ENCODE measurements at places on chromosomes 11 and 22.

- no peak for DNase-seq
Measured at GRCh38 chr22:22085702-22086500, 103.3 kb upstream of the TOP3B start.

- no peak for DNase-seq
Measured at GRCh38 chr11:120034881-120035630, 102.9 kb downstream of the TRIM29 start.

DNA sequence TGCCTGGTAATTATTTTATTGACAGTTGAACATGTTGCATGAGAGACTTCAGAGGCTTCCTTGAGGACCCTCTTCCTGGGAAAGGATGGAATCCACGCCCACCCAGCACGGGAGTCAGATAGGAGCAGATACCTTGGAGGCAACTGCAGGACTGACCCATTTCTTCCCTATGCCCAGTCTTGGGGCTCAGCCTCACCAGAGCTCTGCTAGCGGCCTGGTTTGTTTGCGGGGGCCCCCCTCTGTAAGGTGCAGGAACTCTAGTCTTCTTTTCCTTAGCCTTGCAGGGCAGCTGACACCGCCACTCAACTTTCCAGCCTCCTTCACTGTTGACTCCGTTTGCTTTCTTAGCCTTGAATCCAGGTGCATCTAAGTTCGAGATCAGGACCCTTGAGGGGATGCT lies 1032.8 kb downstream of the BRD1 start:
- DNase-seq, result no peak

- DNase-seq, result no peak
Measured at GRCh38 chr11:86990515-86990914, 35.3 kb upstream of the FZD4 start.

DNA sequence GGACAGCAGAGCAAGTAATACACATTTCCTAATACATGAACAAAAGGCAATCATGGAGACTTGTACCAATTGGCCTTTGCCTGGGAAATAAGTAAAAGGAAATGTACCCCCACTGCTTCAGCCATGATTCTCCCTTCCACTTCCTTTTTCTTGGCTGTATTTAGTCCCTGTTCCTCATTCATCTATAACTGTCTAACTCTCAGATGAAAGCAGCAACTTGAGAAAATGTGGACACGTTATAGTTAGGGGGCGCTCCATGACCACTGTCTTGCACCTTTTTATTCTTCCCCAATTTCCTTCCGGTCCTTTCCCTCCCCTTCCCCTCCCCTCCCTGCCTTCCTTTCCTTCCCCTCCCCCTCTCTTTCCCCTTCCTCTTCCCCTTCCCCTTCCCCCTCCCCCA lies 61.3 kb upstream of the BARX2 start:
- no peak for DNase-seq

DNA sequence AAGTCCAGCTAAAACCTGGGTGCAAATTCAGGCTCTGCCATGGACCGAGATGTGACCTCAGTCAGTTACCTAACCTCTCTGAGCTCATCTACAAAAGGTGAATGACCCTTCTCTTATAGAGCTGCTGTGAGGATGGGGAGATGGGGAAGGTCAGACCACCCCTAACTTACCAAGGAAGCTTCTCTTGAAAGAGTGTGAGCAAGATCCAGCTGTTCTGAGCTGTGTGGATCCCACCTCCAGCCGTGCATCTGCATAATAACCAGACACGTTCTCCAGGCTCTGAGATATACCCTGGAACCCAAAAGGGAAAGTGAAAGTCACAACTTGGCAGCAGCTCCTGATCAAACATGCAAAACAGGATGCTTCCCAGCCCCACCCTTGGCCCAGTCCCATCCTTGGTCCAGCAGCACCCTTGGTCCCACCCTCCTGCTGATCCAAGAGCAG lies at the start of gene APOL3:
TSS of gene APOL3 (minus strand) at position 257 of the 444 bp plus-strand sequence. CDS start 11,700 bp downstream, outside the sequence.
- no peak for DNase-seq

DNA sequence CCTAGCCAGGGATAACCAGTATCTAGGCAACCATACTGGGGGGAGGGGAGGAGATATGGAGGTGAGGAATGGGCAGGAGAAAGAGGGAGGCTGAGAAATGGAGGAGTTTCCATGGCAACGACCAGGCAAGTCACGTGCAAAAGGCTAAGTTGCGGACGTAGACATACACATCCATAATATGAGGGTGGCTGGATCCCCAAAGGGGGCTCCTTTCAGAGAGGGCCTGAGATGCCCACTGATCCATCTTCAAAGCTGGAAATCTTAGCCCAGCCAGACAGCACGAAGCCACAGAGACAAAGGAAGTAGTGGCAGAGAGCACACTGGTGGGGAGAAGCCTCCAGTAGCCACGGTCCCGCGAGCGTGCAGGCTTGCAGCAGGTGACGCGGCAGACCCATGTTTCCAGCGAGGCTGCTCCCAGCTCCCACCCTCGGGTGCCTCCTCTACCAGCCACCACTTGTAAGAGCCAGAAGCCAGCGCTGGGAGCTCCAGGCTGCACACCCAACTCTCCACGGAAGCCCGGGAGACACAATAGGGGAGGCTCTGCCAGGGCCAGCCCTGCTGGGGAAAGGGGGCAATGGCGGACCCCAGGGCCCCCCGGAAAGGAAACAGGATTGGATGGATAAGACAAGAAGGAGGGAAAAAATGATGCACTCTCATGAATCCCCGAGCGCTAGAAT lies 938 bp downstream of the FXYD6 start:
- DNase-seq, result no peak

- DNase-seq, result no peak
Measured at GRCh38 chr11:9136741-9137140, 45.3 kb upstream of the SCUBE2 start.

DNA sequence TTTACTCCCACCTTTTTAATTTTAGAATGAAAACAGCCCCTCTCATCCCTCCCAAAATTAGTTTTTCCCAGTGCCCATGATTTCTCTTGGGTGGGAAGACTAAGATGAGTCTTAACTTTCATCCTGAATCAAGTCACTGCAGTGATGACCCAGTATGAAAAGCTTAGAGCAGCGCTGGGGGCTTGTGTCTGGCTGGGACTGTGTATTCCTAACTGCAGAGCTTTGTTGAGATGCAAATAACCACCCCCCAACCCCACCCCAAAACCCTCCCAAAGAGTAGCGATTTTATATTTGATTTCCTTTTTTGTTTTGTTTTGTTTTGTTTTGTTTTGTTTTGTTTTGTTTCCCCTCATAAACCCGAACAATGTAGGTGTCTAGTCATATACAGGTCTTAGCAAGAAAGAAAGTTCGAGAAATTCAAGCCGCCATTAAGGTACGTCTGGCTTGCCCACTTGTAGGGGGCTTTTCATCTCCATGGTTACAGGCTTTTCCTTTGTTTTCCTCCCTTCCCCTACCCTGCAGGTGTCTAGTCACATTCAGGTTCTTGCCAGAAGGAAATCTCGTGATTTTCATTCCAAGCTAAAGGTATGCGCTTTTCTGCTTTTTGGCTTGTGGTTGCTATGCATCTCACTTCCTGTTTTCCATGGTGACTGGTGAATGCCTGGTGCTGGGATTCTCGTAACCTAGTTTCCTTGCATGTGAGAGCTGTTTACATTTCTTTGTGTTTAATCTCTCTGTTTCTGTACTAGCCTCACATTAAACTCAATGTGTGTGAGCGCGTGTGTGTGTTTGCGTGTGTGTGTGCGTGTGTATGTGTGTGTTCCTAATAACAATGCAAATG lies 144.6 kb upstream of the RASSF10 start:
- DNase-seq, result no peak

- no peak for DNase-seq
Measured at GRCh38 chr11:88475991-88476418, 138.5 kb upstream of the CTSC start.

DNA sequence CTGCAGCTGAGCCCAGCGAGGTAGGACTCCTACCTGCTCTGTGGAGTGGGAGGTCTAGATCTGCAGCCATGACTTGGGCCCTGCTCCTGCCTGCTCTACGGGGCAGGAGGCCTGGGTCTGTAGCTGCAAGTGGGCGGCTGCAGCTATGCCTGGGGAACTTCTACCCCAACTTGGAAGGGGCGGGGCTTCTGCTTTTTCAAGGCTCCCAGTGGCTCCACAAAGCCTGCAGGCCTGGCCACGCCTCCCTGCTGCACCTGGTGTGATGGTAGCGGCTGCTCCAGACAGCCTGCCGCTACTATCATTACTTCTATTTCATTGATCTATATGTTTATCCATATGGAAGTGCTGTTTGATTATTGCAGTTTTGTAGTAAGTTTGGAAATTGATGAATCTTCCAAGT lies 121.2 kb downstream of the NELL1 start:
- DNase-seq, result no peak

DNA sequence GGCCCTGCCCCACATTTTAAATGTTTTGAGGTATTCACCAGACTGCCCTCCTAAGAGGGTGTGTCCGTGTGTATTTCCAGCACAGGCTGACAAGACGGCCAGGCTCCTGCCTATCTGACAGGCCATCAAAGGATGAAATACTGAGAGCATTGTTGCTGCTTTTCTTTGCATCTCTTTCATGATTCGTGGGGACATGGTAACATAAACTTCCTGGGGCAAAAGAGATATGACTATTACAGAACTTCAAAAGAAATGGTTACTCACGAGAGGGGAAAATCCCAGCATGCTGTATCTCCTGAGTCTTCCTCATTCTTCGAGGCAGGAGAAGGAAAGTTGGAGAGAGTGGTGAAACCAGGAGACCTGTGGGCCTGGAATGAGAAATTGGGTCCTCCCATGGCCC lies 10.3 kb upstream of the BIK start:
- DNase-seq, result no peak

- no peak for DNase-seq
Measured at GRCh38 chr11:41456269-41456668, 3.2 kb downstream of the LRRC4C start.

GRCh38 chr11:113805640-113806039 lies 26.0 kb downstream of the CLDN25 start:
- no peak for DNase-seq

GRCh38 chr11:60347084-60347797 lies 20.2 kb downstream of the MS4A6E start:
- no peak for DNase-seq

- no peak for DNase-seq
Measured at GRCh38 chr22:37330200-37331033, 48.1 kb downstream of the CYTH4 start.

- no peak for DNase-seq
Measured at GRCh38 chr11:116710762-116711161, 62.0 kb downstream of the BUD13 start.

Data from NCI-H187 treated with DMSO at 0.1 percent for 48 hours (cell line).